ENCODE measurements at places on chromosomes 12 and 14. TPM values are rescaled to one million over a fixed set of nuclear protein-coding genes. Genes with fewer than 3 reads are reported as not detected.

Gene GZMB
- total RNA-seq: 3,062 TPM

Gene TPPP2
- total RNA-seq: not detected

Gene LTBR
- total RNA-seq: 0.57 TPM

Gene NYNRIN
- total RNA-seq: 0.16 TPM

Gene RFLNA
- not detected for total RNA-seq

Gene NR1H4
- total RNA-seq: not detected

Gene P2RX2
- total RNA-seq: not detected
